ENCODE measurements at places on chromosomes 3 and 15.
A peak's percentile ranks its signal among the peaks of the same experiment; 100 is the strongest.

GRCh38 chr3:71579326-71579934 is 4.1 kb downstream of the FOXP1 start:
- DNase-seq, result no peak

DNA sequence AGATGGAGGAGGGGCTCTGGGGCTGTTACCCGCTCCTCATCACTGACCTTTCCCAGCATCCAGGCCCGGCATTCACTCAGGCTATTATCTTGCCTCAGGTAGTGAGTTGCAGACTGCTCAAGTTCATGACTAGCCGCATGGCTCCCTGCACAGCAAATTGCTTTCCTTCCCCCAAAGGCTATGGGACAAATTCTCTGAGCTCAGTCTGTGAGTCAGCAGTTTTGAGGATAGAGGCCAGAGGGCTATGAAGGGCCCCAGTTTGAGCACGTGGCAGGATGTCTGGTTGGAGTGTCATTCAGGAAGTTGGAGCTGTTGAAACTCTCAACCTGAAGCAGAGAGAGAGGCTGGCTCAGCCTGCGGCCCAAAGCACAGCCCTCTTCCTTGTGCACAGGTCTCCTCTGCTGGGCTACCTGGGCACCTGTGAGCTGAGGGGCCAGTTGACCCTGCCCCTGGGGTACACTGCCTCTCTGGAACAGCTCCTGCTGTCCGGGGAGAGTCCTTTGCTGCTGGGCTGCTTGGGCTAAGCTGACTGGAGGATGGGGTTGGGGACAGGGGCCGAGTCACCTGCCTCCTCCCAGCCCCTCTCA is 7.9 kb downstream of the FAH start:
- DNase-seq, result no peak

GRCh38 chr15:84648539-84648938 is 5.5 kb downstream of the WDR73 start:
- DNase-seq, result no peak

GRCh38 chr3:127798716-127799115 is 23.6 kb downstream of the MGLL start:
- DNase-seq, result no peak

GRCh38 chr3:141388395-141388794 is 20.1 kb downstream of the ZBTB38 start:
- DNase-seq, result no peak

DNA sequence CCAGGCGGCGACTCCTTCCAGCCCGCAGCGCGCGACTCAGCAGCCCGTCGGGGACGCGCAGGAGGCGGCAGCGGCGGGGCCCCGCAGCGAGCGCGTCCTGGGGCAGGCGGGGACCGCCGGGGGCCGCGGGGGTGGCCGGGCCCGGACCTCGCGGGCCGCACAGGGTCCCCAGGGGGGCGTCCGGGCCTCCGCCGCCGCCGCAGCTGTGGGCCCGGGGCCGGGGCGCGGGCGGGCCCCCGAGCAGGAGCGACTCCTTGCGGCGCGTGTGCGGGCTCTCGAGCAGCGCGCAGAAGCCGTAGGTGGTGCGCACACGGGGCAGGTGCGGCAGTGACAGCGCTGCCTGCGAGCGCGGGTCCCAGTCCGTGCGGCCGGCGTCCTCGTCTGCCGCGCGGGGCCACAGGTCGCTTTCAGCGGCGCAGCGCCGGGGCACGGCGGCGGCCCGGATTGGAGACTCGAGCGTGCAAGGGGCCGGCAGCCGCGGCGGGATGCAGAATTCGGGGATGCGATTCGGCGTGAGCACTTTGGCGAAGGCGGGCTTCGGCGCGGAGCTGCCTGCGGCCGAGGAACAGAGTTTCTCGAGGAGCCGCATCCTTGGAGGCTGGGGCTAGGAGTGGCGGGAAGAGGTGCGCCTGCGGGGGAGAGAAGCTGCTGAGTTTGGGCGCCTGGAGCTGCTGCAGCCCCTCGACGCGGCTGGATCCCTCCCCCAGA is 535 bp downstream of the C2CD4B start:
- DNase-seq, result no peak

DNA sequence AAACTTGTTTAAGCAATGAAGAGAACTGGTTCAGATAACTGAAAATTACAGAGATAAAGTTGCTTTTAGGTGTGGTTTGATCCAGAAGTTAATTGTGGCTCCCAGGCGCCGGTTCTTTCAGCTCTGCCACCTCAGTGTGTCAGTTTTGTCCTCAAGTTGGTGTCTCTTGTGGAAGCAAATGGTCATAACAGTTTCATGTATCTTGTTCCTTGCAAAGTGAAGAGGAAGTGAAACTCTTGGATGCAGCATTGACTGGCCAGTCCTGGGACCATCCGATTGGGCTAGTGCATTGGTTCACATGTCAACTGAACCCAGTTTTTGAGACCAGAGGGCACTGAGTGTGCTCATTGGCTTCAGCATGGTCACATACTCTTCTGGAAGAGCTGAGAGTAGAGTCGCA is 181.4 kb upstream of the GRM7 start:
- no peak for DNase-seq

DNA sequence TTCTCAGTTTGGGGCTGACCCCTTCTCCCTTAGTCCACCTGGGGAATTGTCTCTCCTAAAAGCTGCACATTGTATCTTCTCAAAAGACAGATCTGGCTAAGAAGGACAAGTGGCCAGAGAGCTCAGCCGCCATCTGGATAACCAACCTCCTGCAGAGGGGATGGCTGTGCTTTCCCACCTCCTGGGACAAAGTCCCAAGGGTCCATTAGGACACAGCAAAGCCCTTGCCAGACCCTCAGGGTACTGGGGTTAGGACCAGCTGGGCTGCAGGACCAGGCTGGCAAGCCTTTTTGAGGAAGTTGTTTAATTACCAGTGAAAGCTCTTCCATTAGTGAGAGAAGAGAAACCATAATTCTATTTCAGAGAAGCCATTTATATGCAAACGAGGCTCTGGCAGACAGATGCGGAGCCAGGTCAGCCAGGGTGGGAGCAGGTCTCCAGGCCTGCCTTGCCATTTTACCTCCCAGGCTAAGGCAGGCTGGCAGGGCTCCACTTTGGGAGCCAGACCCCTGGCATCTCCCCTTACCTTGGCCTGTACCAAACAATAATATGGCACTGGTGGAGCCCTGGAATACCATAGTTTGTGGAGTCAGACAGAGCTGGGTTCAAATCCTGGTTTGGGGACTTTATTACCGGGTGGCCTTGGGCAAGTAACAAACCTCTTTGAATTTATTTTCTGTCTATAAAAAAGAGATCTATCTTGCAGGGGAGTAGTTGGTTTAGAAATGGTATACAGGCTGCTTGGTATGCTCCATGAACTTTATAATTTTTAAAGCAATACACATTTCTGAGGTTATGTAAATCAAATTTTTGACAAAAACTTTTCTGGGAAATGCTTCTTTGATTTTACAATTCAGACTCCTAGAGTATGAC is 17.9 kb downstream of the SHF start:
- no peak for DNase-seq

GRCh38 chr3:79902151-79902550 is 134.4 kb upstream of the ROBO1 start:
- DNase-seq, result no peak

DNA sequence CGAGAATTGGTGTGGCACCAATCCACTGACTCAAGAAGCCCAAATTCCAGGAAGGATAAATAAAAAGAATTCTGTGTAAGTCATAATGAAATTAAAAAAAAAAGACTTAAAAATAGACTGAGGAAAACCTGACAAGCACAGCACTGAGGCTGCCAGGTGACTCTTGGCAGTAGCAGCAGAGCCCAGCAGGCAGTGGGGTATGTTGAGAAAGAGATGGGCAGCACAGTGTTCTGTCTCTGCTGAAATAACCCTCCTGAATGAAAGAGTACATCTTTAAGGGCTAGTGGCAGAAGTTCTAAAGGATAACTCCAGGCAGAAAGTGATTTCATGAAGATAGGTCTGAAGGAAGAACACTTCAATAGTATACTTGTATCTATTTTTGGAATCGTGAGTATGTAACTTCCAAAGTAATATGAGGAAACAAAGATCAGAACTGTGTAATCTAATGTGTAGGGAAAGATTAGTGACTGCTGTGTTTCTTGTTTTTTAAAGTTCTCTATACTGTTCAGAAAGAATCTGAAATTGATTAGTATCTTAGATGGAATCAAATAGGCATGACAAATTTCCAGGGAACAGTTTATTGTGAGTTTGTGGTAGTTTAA is 75.9 kb downstream of the RAB7A start:
- no peak for DNase-seq

GRCh38 chr3:128794770-128795649 is 69.0 kb downstream of the RAB7A start:
- DNase-seq, result peak; percentile 24

DNA sequence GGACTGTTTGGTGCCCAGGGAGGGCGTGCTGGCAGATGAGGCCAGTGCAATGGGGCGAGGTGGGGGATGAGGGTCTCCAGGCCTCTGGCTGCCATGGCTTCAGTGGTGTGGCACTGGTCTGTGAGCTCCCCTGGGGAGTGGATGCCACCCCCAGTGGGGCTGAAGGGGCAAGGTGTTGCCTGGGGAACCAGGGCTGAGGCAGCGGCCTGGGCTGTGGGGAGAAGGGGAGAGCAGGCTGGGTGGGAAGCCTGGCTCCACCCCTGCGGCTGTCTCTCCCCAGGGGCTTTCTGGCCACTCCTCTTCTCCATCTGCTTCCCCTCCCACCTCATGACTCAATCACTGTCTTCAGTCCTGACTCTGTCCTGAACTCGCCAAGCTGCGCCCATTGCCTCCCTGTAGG is 88.4 kb upstream of the TLE3 start:
- DNase-seq, result no peak

DNA sequence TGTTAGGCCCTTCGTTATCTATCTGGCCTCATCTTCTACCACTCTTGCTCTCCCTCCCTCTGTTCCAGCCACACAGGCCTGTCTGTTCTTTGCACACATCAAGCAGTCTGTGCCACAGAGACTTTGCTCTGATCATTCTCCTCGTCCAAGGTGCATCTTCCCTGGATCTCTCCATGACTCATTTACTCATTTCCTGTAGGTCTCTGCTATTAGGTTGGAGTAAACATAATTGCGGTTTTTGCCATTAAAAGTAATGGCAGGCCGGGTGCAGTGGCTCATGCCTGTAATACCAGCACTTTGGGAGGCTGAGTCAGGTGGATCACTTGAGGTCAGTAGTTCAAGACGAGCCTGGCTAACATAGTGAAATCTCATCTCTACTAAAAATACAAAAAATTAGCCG is 9.5 kb upstream of the C3orf49 start:
- DNase-seq, result no peak

DNA sequence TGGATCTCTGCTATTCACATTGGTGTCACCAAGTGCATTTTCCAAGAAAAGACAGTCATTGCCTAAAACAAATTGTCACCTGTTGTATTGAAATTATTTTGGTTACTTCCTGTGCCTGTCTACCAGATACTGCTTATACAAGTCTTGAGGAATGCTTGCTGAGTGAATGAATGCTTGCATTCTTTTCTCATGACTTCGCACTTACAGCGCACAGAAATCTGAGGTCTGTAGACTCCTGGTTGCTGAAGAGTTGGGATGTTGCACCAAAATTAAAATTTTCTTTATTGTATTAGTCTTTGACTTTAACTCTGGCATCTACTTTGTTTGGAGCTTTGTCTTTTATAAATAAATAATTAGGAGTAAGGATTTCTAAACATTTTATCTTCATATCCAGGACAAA is 28.4 kb downstream of the SH3GL3 start:
- DNase-seq, result no peak

DNA sequence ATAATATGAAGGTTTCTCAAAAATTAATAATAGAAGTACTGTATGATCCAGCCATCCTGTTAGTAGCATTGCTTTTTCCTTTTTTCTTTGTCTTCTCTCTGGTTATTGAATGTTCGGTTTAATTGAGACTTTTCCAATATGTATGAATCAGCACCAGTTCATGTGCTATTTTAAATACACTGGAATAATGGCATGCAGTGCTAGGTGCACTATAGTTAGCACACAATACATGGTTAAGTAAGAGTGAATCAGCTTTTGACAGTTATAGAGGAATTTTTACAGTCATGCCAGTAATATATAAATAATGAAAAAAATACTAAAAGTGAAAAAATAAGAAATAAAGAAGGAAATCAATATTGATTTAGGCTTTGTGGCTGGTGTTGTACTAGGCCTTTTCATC is 113.8 kb upstream of the STRIT1 start:
- DNase-seq, result no peak

GRCh38 chr15:77126529-77127326 is 55.8 kb upstream of the TSPAN3 start:
- no peak for DNase-seq

GRCh38 chr3:71753701-71754609 is at the start of gene GPR27:
GPR27 (plus strand) TSS chr3:71753855; CDS start chr3:71754050, 195 bp downstream.
- DNase-seq, result no peak

DNA sequence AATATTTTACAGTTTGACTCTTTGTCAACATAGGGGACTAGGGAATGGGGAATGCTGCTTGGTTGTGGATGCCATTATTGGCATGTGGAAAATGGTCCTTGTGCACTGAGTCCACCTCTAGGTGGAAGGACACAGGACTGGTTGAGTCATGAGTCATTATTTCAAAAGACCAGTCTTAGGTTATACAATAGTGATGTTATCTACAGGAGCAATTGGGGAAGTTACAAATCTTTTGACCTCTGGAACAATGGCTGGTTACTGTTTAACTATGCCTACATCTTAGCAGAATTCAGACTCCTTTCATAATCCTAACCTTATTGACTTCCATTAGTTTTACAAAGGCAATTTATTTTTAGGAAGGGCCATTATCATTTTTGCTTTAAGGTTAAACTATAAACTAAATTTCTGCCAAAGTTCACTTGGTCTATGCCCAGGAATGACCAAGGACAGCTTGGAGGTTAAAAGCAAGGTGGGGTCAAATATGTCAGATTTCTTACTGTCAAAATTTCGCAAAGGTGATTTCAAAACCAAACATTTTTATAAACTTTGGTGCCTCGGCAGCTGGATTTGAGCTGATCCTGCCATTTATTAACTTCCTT is 11.8 kb upstream of the CCR8 start:
- no peak for DNase-seq

DNA sequence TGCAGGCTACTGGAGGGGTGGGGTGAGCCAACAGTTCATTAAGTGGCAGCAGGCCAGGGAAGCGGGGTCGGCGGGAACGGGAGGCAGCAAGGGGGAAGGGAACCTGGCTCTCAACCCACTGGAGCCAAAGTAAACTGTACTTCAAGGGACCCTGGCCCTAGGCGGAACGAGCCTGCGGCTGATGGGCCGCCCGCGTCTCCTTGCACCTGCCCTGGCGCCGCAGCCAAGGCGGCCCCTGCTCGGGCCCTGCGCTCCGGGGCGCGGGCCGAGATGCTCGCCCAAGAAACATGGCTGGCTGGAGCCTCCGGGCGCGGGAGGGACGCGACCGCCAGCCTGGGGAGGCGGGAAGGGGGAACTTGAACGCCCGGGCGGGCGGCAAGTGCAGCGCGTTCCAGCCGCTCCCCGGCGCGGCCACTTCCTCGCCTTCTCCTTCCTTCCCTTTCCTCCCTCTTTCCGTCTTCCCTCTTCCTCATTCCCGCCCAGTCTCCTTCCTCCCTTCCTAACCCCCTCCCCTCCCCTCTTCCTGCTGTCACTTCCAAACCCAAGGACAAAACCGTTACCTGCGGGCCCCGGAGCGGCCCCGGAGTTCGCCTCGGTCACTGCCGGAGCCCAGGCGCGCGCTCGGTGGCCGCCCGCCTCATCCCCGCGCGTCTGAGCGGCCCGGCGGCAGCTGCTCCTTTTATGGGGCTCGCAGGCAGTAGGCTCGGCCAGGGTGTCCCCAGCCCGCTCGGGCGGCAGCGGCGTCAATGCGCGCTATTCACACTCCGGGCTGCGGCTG is 489.7 kb downstream of the MAGI1 start:
- no peak for DNase-seq

- DNase-seq, result no peak
Measured at GRCh38 chr15:43253431-43254403, 13.0 kb downstream of the TGM5 start.

GRCh38 chr3:45065373-45065720 is 39.2 kb downstream of the CLEC3B start:
- DNase-seq, result no peak

- DNase-seq, result no peak
Measured at GRCh38 chr3:64221571-64222257, 3.6 kb downstream of the PRICKLE2 start.

All from stimulated activated naive CD4-positive, alpha-beta T cell (primary cell).